H1 (cell line): ENCODE measurements at places on chromosomes 2 and 18. TPM values are rescaled to one million over a fixed set of nuclear protein-coding genes. Genes with fewer than 3 reads are reported as not detected.

GRCh38 chr18:1657876-1658275 is 753.2 kb downstream of the ADCYAP1 start:
- no peaks in the 10 kb centered on the region for H3K27me3 ChIP-seq
- no peaks in the 10 kb centered on the region for H3K4me1 ChIP-seq
- no peak for DNase-seq
- H3K4me3 ChIP-seq, result no peak overlapping the region
- H3K36me3 ChIP-seq, result no peaks in the 10 kb centered on the region
- H3K27ac ChIP-seq, result no peak overlapping the region

- H3K27ac ChIP-seq, result no peak overlapping the region
- H3K4me3 ChIP-seq, result no peak overlapping the region
- H3K4me1 ChIP-seq, result no peaks in the 10 kb centered on the region; the same call in 1 of the 2 replicates
- no peaks in the 10 kb centered on the region for H3K27me3 ChIP-seq
- DNase-seq, result no peak
- H3K36me3 ChIP-seq, result no peaks in the 10 kb centered on the region
Measured at GRCh38 chr18:9416563-9417072, 58.7 kb upstream of the RALBP1 start.

- H3K27me3 ChIP-seq, result no peaks in the 10 kb centered on the region
- H3K36me3 ChIP-seq, result no peaks in the 10 kb centered on the region
- no peak for DNase-seq
Measured at GRCh38 chr2:101300164-101300563, 8.3 kb downstream of the RNF149 start.

Gene CDH20
- total RNA-seq, result 0.07 and 0.13 TPM in 2 replicates

DNA sequence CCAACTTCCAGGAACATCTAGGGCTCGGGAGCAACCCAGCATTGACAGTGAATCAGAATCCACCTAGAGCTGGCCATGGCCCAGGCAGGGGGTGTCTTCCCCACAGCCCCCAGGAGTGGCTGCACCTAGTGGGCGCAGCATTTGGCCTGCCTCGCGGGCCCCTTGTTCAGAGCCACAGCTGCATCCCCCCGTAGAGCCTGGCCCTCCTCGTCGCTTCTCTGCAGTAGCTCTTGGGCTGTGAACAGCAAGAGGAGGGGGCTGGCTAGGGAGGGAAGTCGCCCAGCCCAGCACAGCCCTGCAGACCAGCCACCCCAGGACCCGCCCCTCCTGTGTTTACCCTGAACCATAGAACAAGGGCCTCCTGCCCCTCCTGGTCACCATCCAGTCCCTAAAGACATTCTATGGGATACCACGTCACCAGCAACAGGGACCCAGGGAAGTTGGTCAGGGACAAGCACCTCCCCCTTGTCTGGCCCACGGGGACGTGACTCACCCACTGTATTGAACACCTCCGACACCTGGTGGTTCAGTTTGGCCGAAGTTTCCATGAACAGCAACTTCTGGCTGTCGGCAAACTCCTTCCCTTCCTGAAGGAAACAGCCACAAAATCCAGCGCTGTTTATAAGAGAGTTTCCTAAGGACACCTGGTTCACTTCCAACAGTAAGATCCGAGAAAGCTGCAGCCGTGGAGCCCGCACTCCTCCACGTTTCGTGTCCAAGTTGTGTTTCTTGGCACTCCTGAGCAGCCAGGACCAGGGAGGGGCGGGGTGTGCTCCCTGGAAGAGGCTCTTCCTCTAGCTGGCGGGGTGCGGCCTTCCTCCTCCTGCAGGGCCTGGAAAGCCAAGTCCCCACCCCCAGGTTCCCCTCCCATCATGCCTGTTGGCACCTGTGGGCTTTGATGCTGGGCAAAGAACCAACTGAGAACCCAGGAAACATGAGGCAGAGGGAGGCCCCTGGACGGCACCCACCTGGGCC is 8.8 kb downstream of the PRLH start:
- H3K27me3 ChIP-seq, result no peaks in the 10 kb centered on the region
- H3K27ac ChIP-seq, result no peak overlapping the region
- H3K4me1 ChIP-seq, result no peaks in the 10 kb centered on the region
- no peak overlapping the region for H3K4me3 ChIP-seq

DNA sequence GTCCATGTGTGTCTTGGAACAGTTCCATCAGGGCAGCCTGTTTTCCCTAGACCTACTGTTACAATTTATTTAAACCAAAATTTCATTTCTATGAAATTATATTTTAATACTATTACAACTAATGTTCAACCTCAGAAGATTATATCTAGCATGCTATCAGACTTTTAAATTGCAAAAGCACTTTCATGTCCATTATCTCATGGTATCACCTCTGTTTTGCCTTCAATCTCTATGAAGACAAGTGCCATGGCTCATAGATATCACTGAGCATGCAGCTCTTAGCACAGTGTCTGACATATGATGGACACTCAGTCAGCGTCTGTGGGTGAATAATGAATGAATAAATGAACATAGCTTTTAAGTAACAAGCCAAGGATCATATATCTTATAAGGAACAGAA is 288.8 kb downstream of the RAD51AP2 start:
- no peak for DNase-seq
- no peak overlapping the region for H3K27ac ChIP-seq
- H3K4me1 ChIP-seq, result no peaks in the 10 kb centered on the region
- no peaks in the 10 kb centered on the region for H3K36me3 ChIP-seq

GRCh38 chr18:6150430-6150829 is 255.1 kb upstream of the TMEM200C start:
- DNase-seq, result no peak
- no peaks in the 10 kb centered on the region for H3K4me1 ChIP-seq
- H3K36me3 ChIP-seq, result no peaks in the 10 kb centered on the region
- H3K27ac ChIP-seq, result no peak overlapping the region
- no peaks in the 10 kb centered on the region for H3K27me3 ChIP-seq

DNA sequence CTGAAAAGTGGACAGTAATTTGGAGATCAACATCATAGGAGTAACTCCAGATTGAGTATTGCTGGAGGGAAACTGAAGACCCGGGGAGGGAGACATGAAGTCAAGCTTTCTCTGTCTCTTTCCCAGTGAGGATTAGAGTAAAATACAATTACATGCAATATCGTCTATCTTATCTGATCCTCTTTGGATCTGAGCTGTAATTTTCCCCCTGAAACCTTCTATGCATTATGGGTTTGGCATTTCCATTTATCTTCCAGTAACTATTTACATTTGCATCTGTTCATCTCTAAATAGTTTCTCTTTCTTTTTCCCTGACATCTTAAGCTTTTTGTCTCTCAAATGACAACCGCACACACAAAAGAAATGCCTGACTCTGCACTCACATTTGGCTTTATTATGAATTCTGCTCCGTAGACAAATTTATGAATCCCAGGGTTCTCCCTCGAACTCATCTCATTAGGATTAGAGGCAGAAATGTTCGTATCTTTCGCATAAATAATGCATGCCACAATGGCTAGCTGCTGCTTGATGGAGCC is 113.1 kb downstream of the SPP2 start:
- no peaks in the 10 kb centered on the region for H3K36me3 ChIP-seq
- no peak for DNase-seq
- no peaks in the 10 kb centered on the region for H3K27me3 ChIP-seq
- H3K4me3 ChIP-seq, result no peak overlapping the region
- no peak overlapping the region for H3K27ac ChIP-seq
- peaks cover 3% of the 10 kb centered on the region for H3K4me1 ChIP-seq
